GM23248 (cell line): ENCODE measurements at places on chromosomes 6 and 20.

- peak; percentile 76 for DNase-seq
Observed at GRCh38 chr6:72622094-72622940, 453 bp downstream of the KCNQ5 start.

DNA sequence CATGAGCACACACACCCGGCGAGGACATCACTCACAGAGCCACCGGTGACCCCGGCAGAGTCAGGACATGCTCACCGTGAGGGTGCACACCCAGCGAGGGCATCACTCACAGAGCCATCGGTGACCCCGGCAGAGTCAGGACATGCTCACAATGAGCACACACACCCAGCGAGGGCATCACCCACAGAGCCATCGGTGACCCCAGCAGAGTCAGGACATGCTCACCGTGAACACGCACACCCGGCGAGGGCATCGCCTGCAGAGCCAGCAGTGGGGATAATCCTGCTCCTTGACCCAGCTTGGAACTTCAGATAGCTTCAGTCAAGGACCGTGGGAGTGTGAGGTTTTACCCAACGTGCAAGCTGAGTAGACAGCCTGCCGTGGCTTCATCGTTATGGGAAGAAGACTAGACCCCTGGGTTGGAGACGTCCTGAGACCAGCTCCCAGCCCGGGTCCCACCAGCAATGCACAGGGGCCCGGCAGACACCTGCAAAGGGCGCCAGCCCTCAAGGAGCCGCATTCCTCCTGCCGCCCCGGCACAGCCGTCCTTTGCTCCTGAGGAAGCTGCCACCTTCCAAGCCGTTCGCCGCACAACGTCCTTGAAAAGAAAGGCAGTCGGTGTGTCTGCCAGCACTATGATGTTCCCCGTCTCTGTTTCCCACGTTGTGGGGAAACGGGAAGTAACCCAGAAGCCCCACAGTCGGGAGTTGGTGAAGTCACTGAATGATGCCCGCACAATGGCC, 192.3 kb downstream of the DLL1 start:
- DNase-seq, result no peak

GRCh38 chr6:32972353-32973143, 4.2 kb downstream of the BRD2 start:
- peak; percentile 57 for DNase-seq

GRCh38 chr20:3209946-3210317, 634 bp downstream of the ITPA start:
- peak; percentile 69 for DNase-seq

DNA sequence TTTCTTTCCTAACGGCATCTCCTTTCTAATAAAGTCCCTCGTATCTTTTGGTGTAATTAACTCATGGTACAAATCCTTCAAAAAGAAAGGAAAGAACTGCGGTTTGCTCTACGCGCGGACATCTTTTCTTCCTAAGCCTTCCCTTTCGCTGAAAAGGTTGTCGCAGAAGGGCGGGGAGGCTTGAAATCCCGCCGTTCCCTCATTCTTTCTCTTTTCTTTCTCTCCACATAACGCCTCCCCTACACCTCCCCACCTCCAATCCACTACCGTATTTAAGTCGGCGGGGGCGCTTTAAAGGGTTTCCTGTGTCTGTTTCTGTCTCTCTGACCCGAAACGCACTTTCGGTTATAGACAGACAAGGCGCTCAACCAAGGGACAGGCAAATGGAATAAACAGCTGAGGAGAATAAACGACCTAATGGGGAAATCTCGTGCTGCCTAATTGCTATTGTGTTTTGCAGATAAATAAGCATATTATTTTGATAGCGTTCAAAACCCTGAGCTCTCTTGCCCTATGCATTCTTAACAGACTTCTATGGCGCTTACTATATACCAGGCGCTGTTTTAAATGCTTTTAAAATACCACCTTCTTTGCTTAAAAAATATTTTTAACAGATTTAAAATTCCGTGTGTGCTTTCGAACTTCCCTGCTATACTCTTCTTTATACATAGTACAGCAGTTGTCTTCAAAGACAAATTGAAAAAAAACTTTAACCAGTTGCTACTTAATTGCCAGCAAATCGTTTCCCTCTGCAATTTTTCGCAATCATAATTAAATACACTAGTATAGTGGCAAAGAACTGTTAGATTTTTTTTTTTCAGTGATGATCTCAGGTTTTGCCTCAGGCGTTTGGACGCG, 2.5 kb upstream of the HEY2 start:
- DNase-seq, result peak; percentile 50
